ENCODE measurements at places on chromosomes 12 and 14. TPM values are rescaled to one million over a fixed set of nuclear protein-coding genes. Genes with fewer than 3 reads are reported as not detected.

The RPS6KL1 gene
- total RNA-seq: 4.2 TPM

The GLT8D2 gene
- total RNA-seq: 22.7 TPM

The TAS2R10 gene
- 1.5 TPM for total RNA-seq

DNA sequence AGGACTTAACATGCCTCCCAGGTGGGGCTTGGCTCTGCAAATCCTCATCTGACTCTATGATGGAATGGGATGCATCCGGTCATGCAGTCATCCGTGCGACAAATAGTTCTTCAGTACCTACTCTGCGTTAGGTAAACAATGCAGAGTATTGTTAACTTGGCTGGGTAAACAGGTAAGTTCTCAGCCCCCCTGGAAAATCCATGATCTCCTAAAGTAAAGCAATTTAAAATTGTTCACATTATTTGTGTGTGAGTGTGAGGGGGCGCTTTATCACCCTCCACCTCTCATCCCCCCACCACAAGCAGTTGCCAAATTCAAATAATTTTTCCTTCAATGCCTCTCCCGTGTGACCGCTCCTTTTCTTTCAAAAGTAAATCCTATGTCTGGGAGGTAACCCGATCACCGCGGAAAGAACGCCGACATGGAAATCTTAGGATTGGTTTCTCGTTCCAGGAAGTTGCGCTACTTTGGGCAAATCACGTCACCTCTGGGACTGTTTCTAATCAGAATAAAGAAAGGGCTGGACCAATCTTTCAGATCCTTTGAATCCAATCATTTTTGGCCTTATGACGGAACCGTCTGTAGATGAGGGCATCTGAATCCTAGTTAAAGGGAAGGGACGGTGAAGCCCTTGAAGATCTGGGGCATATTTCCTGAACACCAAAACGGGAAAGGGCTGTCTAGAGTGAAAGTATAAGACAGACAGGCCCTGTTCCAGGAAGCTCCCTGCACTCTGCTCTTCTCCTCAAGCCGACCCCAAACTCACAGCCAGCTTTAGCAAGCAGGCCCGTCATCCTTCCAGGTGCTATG lies 44.0 kb upstream of the SINHCAF start:
- H3K27ac ChIP-seq: no peak overlapping the region
- H3K36me3 ChIP-seq: no peaks in the 10 kb centered on the region
- H3K4me3 ChIP-seq: peak overlapping the region; percentile 2
- H3K27me3 ChIP-seq: no peaks in the 10 kb centered on the region

DNA sequence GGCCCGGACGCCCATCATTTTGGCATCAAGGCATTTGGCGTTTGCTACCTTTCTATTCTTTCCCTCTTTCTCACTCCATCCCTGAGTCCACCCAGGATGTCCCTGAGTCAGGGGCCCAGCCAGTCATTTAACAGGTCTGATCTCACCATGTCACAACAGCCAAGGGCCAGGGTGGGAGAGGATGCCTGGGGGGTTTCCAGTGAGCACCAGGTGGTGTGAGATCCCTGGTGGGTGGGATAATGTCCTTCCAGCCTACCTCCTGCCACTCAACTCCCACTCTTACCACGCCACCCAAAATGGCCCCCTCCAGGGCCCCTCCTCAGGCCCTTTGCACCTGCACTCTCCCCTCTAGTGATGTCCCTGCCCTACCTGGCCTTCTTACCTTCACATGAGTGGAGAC lies 310.8 kb downstream of the BCL11B start:
- H3K27ac ChIP-seq: no peak overlapping the region
- no peak overlapping the region for H3K4me3 ChIP-seq
- H3K27me3 ChIP-seq: no peaks in the 10 kb centered on the region
- H3K36me3 ChIP-seq: no peaks in the 10 kb centered on the region
- DNase-seq: no peak
- peaks cover 9% of the 10 kb centered on the region for H3K4me1 ChIP-seq

DNA sequence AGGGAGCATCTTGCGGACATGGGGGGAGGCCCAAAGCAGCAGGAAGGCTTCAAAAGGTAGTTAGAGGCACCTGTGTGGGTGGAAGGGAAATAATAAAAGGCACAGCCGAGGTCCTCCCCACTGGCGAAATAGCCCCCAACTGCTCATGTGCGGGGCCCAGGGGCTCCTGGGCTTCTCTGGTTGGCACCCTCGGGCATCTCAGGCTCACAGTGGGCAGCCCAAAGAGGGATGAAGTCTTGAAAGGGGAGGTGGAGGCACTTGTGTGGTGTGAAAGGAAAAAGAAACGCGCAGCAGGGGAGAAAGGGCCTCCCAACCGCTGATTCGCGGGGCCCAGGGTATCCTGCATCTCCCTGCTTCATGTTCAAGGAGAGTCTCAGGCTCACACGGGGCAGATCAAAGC lies 579.4 kb downstream of the ALG10 start:
- H3K4me1 ChIP-seq: no peaks in the 10 kb centered on the region
- no peak for DNase-seq
- H3K4me3 ChIP-seq: no peak overlapping the region
- H3K36me3 ChIP-seq: no peaks in the 10 kb centered on the region

DNA sequence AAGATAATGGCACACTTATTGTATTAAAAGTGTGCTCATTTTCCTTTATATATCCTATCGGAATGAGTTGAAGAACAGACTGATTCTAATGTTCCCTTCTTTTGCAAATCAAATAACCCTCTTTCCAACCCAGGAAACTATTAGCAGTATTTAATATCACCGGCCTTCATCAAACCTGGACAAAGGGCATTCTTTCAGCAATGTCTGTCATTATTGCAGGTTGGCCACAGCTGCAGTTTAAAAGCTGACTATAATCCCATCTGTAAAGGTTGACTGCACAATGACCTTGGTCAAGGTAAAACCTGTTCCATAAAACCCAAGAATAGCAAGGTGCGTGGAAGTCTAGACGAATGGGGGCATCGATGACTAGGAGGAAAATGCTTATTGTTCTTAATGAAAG lies 472.3 kb upstream of the SOX5 start:
- H3K27me3 ChIP-seq: no peaks in the 10 kb centered on the region
- DNase-seq: no peak
- no peaks in the 10 kb centered on the region for H3K36me3 ChIP-seq
- H3K27ac ChIP-seq: no peak overlapping the region
- H3K4me1 ChIP-seq: no peaks in the 10 kb centered on the region

DNA sequence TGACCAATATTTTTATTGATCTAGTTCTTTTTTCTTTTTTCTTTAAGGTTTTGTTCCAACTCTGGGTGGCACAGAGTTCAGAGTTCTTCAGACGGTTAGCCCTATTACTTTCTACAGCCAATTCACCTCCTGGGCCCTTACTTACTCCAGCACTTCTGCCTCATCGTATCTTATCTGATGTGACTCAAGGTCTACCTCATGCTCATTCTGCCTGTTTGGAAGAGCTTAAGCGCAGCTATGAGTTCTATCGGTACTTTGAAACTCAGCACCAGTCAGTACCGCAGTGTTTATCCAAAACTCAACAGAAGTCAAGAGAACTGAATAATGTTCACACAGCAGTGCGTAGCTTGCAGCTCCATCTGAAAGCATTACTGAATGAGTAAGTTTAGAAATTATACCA lies 64.7 kb downstream of the VEZT start:
- H3K36me3 ChIP-seq: peaks cover 3% of the 10 kb centered on the region
- H3K4me1 ChIP-seq: no peaks in the 10 kb centered on the region
- H3K27ac ChIP-seq: no peak overlapping the region
- no peak for DNase-seq
- H3K27me3 ChIP-seq: no peaks in the 10 kb centered on the region
- no peak overlapping the region for H3K4me3 ChIP-seq

DNA sequence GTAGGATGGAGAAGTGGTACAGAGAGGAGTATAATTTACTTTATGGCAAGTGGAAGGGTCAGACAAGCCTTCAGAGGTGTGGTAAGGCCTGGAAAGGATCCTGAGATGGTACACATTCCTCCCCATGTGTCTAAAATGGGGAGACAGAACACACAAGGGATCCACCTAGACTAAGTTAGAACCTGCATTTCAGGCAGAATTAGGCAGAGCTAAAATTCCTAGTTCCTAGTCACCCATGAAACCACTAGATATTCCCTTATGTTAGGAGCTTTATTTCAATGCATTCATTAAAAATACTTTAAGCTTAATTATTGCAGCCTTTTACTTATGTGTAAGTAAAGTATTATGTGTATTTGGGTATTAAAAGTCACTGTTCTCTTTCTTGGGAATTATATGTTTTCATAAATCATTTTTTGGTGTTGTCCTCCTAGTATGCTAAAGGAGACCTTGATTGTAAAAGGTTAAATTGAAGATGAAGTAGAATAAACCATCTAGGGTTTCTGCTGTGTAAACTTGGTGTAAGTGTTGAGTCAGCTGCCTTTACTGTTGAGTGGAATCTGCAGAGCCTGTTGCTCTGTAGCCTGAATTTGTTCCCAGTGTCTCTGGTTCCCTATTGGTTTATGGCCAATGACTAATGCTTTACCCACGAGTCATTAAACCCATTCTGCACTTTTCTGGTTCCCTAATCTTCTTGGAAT lies 423.2 kb downstream of the ATP23 start:
- no peak for DNase-seq
- no peaks in the 10 kb centered on the region for H3K4me1 ChIP-seq
- no peak overlapping the region for H3K27ac ChIP-seq
- no peaks in the 10 kb centered on the region for H3K36me3 ChIP-seq
- H3K4me3 ChIP-seq: no peak overlapping the region

DNA sequence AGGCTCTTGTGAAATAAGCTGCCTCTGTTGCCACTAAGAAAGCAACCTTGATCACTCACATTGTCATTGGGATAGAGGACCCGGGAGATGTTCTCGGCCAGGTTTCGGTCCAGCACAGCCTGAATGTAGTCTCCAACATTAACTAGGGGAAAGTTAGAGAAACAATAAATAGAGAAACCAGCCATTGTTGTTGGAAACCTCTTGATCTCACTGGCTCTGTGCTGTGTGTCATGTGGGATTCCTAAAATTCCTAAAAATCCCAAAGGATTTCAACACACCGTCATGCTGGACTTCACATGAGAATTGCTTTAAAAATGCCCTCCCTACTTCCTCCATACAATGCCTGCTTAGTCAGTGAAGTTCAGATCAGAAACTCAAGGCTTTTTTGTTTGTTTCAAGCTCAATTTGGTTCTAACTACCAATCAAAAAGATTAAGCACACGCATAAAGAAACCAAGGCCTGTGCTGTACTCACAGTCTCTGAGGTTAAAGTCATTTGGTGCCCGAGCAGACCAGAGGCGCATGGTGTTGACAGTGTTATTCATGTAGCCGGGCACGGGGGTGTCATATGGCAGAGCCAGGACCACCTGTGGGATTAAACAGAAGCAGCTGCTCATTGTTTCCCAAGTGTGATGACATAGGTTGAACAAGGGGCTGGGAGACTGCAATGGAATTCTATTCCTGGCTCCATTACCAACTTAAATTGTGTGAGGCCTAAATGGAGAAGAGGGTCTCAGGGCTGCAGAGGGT lies 23.6 kb downstream of the PYGL start:
- H3K36me3 ChIP-seq: no peaks in the 10 kb centered on the region
- no peaks in the 10 kb centered on the region for H3K4me1 ChIP-seq
- no peak overlapping the region for H3K4me3 ChIP-seq
- no peak for DNase-seq
- H3K27ac ChIP-seq: no peak overlapping the region
- H3K27me3 ChIP-seq: no peaks in the 10 kb centered on the region

GRCh38 chr12:120855823-120856588 lies 48.2 kb downstream of the SPPL3 start:
- no peak overlapping the region for H3K27ac ChIP-seq
- H3K36me3 ChIP-seq: no peaks in the 10 kb centered on the region
- H3K4me3 ChIP-seq: no peak overlapping the region
- peaks cover 50% of the 10 kb centered on the region for H3K4me1 ChIP-seq
- DNase-seq: no peak
- no peaks in the 10 kb centered on the region for H3K27me3 ChIP-seq

- peaks cover 2% of the 10 kb centered on the region for H3K4me1 ChIP-seq
- H3K27me3 ChIP-seq: no peaks in the 10 kb centered on the region
- H3K36me3 ChIP-seq: no peaks in the 10 kb centered on the region
- H3K4me3 ChIP-seq: no peak overlapping the region
- DNase-seq: no peak
- no peak overlapping the region for H3K27ac ChIP-seq
Observed at GRCh38 chr12:8572507-8572906, 31.8 kb upstream of the CLEC4E start.

DNA sequence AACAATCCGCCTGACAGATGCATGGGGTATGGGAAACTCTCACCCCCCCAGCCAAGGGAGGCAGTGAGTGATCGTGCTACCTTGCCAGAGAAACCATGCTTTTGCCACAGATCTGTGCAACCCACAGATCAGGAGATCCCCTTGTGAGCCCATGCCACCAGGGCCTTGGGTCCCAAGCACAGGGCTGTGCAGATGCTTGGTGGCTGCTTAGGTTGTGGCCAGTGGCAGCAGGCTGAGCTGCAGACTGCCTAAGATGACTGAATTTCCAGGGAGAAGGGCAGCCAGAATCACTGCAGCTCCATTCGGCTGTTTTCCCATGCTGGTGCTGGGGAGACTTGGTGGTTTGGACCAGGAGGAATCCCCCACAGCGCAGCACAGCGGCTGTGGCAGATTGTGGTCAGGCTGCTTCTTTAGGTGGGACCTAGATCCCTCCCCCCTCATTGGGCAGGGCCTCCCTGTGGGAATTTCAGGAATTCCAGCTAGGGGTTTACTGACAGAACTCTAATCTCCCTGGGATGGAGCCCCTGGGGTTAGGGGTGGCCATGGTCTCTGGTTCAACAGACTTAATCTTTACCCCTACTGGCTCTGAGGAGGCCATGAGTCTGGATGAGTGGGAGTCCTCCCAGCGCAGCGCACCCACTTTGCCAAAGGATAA lies 264.6 kb upstream of the DAAM1 start:
- DNase-seq: no peak
- no peaks in the 10 kb centered on the region for H3K27me3 ChIP-seq
- H3K4me1 ChIP-seq: no peaks in the 10 kb centered on the region
- no peaks in the 10 kb centered on the region for H3K36me3 ChIP-seq
- no peak overlapping the region for H3K4me3 ChIP-seq
- H3K27ac ChIP-seq: no peak overlapping the region

- no peaks in the 10 kb centered on the region for H3K27me3 ChIP-seq
- H3K4me1 ChIP-seq: no peaks in the 10 kb centered on the region
- no peak overlapping the region for H3K4me3 ChIP-seq
Observed at GRCh38 chr12:130031571-130032189, 127.9 kb upstream of the TMEM132D start.

- no peak for DNase-seq
- no peaks in the 10 kb centered on the region for H3K4me1 ChIP-seq
- no peaks in the 10 kb centered on the region for H3K36me3 ChIP-seq
Observed at GRCh38 chr12:74415633-74416032, 122.0 kb upstream of the ATXN7L3B start.

DNA sequence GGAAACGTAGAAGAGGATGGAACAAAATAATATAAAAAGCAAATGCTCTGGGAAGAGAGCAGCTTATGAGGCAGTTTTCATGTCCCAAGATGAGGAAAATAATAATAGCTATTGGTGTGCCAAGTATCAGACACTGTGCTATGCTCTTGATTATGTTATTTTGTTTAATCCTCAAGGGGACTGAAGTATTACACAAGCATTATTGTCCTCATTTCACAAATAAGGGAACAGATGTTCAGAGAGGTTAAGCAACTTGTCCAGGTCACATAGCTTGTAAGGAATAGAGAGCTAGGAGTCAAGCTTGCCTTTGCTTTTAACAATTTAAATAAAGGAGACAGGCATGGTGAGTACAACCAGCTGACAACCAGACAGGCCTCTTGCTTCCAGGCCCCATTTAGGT lies 26.9 kb upstream of the LTBP2 start:
- no peak overlapping the region for H3K27ac ChIP-seq
- H3K4me3 ChIP-seq: no peak overlapping the region
- H3K27me3 ChIP-seq: no peaks in the 10 kb centered on the region
- no peak for DNase-seq
